ENCODE measurements at places on chromosomes 6 and 20. TPM values are rescaled to one million over a fixed set of nuclear protein-coding genes. Genes with fewer than 3 reads are reported as not detected.

DDAH2 gene
- polyA plus RNA-seq: 73.5 TPM

ASIP gene
- polyA plus RNA-seq: not detected

SYS1 gene
- polyA plus RNA-seq: 50.8 TPM

SLC17A2 gene
- not detected for polyA plus RNA-seq

ULBP2 gene
- polyA plus RNA-seq: 0.05 TPM

CST5 gene
- polyA plus RNA-seq: not detected

CD109 gene
- 1.4 TPM for polyA plus RNA-seq
